Stimulated activated naive CD4-positive, alpha-beta T cell (primary cell): ENCODE measurements at places on chromosomes 7 and 10.

GRCh38 chr7:115005953-115006352, 84.1 kb downstream of the MDFIC start:
- DNase-seq = no peak

- no peak for DNase-seq
These were observed 293.3 kb upstream of the SHH start for GRCh38 chr7:156105337-156106106.

DNA sequence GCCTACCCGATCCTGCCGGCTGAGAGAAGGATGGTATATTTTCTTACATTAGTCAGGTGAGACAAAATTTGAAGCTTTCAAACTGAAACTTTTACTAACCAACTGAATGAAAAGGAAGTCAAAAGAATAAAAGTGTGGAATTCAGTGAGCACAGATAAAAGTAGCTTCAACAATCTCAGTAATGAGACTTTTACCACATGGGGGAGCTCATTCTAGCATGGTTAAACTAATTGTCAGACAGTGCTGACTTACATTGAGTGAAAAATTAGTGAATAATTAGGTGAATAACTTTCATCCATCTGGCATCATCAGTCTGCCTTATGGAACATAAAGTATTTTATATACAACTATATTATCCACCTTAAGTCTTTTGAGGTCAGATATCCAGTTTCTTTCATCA, 8.4 kb downstream of the FAM237B start:
- no peak for DNase-seq

DNA sequence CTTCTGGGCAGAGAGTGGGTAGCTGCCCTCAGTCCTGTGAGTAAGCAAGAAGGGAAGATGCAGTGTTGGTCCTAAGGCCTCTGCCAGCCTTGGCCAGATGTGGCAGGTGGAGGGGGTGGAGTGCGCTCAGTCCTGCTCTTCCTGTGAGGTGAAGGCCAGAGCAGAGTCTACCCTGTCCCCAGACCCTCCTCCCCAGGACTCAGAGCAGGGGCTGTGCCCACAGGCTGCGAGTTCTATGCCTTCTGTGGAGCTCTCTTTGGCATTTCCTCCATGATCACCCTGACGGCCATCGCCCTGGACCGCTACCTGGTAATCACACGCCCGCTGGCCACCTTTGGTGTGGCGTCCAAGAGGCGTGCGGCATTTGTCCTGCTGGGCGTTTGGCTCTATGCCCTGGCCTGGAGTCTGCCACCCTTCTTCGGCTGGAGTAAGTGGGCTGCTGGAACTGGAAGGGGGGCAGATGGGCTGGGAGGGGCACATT, 4.0 kb downstream of the OPN4 start:
- DNase-seq = no peak

- DNase-seq = no peak
These were observed 157.0 kb downstream of the PRKAG2 start for GRCh38 chr7:151719897-151720242.
